Activated CD8-positive, alpha-beta T cell treated with anti-CD3 and anti-CD28 coated beads, Interleukin-2, amount 10 ng/mL, durations not matched to agents 7 days and 5 days (primary cell): ENCODE measurements at places on chromosomes 5 and 9. TPM values are rescaled to one million over a fixed set of nuclear protein-coding genes. Genes with fewer than 3 reads are reported as not detected.
A peak's percentile ranks its signal among the peaks of the same experiment; 100 is the strongest.

DNA sequence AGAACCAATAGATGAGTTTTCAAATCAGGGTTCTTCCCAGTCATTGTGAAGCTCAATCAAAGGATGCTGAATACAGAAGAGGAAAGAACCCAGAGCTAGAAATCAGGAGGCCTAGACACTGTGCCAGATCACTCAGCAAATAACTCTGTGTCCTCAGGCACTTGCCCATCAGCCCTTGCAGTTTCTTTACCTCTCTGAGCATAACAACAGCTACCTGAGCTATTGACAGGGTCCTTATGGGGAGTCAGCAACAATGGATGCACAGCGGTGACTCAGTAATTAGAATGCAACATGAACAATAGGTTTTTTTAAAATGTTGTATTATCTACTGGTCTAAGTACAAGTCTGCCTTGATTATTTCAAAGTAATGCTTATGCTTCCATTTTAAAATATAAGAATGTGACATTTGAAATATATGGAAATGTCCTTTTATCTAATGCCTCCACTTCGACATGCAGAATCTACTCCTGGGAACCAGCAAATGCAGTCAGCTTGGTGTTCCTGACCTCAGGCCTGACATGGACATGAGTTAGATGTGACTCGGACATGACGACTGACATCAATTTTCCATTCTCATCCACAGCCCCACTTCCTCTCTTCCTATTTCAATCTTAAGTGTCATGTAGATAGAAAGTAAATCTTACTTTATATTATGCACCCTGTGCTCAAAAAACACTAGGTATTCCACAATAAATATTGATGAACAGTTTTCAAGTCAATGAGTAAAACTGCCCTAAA lies 155.0 kb downstream of the TLE1 start:
- no peak overlapping the region for H3K4me3 ChIP-seq
- no peaks in the 10 kb centered on the region for H3K36me3 ChIP-seq
- no peaks in the 10 kb centered on the region for H3K27me3 ChIP-seq
- no peak overlapping the region for H3K27ac ChIP-seq

- H3K4me3 ChIP-seq = peak overlapping the region; percentile 73
- H3K4me1 ChIP-seq = peaks cover 85% of the 10 kb centered on the region
- peaks cover 45% of the 10 kb centered on the region for H3K36me3 ChIP-seq
Observed at GRCh38 chr5:131272724-131273123, 8.9 kb downstream of the CDC42SE2 start.

- H3K4me1 ChIP-seq = peaks cover 21% of the 10 kb centered on the region
- H3K36me3 ChIP-seq = peaks cover 51% of the 10 kb centered on the region
- no peaks in the 10 kb centered on the region for H3K27me3 ChIP-seq
Observed at GRCh38 chr5:91365498-91365897, 17.6 kb downstream of the ARRDC3 start.

DNA sequence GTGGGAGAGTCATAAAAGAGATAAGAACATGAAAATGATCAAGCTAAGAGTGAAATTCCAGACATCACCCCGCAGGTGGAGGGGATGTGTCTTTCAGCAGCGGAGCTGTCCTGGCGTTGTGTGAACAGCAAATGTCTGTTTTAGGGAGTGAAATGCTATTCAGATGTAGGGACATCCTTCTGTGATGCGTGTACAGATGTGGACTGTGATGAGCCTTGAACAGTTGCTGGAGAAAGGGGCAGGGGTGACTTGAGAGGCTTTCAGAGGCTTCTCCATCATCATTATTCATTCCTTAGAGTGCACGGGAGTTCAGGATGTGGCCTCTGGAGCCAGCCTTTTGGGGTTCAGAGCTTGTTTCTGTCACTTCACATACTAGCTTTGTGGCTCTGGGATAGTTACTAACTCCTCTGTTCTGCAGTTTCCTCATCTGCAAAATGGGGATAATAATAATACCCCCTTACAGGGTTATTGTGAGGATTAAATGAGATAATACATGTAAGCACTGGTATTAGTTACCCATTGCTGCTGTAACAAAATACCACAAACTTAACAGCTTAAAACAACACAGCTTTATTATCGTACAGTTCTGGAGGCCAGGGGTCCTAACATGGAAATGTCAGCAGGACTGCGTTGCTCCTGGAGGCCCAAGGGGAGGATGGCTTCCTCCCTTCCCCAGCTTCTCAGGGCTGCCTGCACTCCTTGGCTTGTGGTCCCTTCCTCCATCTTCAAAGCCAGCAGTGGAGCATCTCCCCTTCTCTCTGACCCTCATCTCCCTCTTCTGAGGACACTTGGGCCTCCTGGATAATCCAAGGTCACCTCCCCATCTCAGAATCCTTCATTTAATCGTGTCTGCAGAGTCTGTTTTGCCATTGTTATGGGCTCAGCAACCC lies 9.4 kb downstream of the TRAF1 start:
- H3K27ac ChIP-seq = peak overlapping the region; percentile 80
- H3K27me3 ChIP-seq = no peaks in the 10 kb centered on the region
- peaks cover 87% of the 10 kb centered on the region for H3K4me1 ChIP-seq
- DNase-seq = no peak
- H3K4me3 ChIP-seq = peak overlapping the region; percentile 34

DNA sequence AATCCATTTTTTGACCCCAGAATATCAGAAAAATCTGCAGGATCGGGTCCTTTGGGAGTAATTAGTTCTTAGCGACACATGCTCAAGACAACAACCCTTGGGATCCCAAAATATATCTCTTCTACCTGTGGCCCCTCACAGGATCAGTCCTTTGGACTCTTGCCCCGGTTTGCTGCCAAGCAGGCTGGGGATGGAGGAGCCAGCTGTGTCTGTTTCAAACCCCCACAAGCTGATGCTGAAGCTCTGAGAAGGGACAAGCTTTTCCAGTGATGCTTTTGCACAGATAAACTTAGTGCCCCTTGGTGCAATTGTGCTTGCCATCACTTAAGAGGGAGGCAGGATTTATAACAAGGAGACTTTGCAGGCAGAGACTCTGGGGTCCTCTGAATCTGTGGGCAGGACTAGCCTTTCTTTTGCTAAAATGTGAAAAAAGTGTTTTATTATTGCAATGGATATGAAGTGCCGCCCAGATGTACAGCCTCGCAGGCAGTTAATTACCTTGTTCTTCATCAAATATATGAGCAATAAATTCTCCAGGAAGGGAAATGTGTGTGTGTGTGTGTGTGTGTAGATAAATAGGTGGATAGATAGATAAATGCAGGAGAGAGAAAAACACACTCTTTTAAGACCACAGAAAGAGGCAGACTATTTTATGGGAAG lies 9.6 kb upstream of the LHX2 start:
- peaks cover 90% of the 10 kb centered on the region for H3K27me3 ChIP-seq
- H3K4me1 ChIP-seq = peaks cover 29% of the 10 kb centered on the region
- no peak overlapping the region for H3K27ac ChIP-seq
- no peak overlapping the region for H3K4me3 ChIP-seq
- no peaks in the 10 kb centered on the region for H3K36me3 ChIP-seq

DNA sequence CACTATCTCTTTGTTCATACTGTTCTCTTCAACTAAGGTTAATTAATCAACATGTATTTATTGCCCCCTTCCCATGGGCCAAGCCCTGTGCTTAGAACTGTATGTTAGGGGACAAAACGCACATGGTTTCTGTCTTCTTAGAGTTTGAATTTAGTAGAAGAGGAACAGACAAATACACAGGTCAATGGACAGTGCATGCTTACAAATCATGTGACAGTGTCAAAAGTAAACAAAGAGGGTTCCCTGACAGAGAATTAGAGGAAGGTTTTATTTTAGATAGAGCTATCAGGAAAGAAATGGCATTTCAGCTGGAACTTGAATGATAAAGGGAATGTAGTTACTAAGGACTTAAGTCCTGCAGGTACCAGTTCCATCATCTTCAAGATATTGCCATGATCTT lies 145.2 kb upstream of the CCDC152 start:
- no peak for DNase-seq
- H3K4me3 ChIP-seq = no peak overlapping the region
- H3K27ac ChIP-seq = no peak overlapping the region
- no peaks in the 10 kb centered on the region for H3K4me1 ChIP-seq
- H3K36me3 ChIP-seq = no peaks in the 10 kb centered on the region
- peaks cover 6% of the 10 kb centered on the region for H3K27me3 ChIP-seq

- H3K4me3 ChIP-seq = no peak overlapping the region
- no peaks in the 10 kb centered on the region for H3K36me3 ChIP-seq
- no peak for DNase-seq
- no peaks in the 10 kb centered on the region for H3K4me1 ChIP-seq
- H3K27ac ChIP-seq = no peak overlapping the region
Observed at GRCh38 chr9:26066237-26066636, 388.0 kb upstream of the TUSC1 start.

DNA sequence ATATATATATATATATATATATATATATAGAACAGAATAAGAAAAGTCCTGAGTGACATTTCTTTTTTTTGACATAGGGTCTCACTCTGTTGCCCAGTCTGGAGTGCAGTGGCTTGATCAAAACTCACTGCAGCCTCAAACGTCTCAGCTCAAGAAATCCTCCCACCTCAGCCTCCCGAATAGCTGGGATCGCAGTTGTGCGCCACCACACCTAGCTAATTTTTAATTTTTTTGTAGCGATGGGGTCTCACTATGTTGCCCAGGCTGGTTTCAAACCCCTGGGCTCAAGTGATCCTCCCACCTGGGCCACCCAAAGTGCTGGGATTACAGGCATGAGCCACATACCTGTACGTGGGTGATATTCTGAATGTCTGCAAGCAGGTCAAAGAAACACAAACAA lies 48.3 kb downstream of the SPRY4 start:
- no peaks in the 10 kb centered on the region for H3K4me1 ChIP-seq
- no peaks in the 10 kb centered on the region for H3K36me3 ChIP-seq
- H3K27me3 ChIP-seq = no peaks in the 10 kb centered on the region
- no peak for DNase-seq
- no peak overlapping the region for H3K27ac ChIP-seq

DNA sequence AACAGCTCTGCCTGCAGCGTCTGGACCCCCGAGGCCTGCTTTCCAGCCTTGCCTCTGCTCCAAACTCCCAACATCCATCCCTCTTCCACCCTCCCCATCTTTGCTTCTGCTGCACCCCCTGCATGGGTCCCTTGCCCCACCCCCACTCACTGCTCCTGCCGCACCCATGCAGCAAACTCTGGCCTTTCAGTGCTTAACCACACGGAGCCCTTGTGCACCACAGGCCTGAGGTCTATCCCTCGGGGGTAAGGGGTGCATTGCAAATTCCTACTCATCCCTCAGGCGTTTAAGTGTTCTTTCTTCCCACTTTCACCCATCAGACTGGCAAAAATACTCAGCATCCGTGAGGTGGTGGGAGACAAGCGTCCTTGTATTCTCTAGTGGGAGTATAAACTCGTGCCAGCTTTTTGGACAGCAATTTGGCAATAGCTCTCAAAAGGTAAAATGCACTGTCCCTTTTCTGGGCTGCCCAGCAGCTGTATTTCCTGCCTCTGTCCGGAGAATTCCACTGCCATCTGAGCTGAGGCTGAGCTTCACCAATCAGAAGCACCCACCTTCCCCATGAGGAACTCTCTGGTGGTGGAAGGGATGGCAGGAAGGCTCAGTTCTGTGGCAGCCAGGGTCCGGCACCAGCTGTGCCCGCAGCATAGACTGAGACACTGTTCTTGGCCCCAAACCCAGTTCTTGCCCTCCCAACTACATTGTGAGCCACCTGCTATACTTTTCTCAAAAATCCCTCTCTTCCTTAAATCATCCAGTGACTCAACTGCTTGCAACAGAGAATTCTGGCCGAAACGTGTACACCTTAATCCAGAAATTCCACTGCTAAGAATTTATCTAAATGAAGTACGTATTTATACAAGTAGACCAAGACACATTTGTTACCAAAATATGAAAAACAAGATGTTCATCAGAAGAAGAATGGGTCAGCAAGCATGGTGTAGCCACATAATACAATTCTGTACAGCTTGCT lies 15.0 kb downstream of the PSMB7 start:
- H3K4me1 ChIP-seq = peaks cover 20% of the 10 kb centered on the region
- peaks cover 34% of the 10 kb centered on the region for H3K36me3 ChIP-seq
- no peak for DNase-seq
- H3K27ac ChIP-seq = no peak overlapping the region

GRCh38 chr9:107740088-107740980 lies 250.8 kb upstream of the KLF4 start:
- no peaks in the 10 kb centered on the region for H3K36me3 ChIP-seq
- no peak overlapping the region for H3K4me3 ChIP-seq
- no peak overlapping the region for H3K27ac ChIP-seq
- no peaks in the 10 kb centered on the region for H3K27me3 ChIP-seq
- no peak for DNase-seq

GRCh38 chr5:116622375-116623050 lies 47.9 kb upstream of the SEMA6A start:
- H3K4me3 ChIP-seq = no peak overlapping the region
- no peaks in the 10 kb centered on the region for H3K36me3 ChIP-seq
- H3K27ac ChIP-seq = no peak overlapping the region
- no peaks in the 10 kb centered on the region for H3K27me3 ChIP-seq
- DNase-seq = no peak
- H3K4me1 ChIP-seq = no peaks in the 10 kb centered on the region

DNA sequence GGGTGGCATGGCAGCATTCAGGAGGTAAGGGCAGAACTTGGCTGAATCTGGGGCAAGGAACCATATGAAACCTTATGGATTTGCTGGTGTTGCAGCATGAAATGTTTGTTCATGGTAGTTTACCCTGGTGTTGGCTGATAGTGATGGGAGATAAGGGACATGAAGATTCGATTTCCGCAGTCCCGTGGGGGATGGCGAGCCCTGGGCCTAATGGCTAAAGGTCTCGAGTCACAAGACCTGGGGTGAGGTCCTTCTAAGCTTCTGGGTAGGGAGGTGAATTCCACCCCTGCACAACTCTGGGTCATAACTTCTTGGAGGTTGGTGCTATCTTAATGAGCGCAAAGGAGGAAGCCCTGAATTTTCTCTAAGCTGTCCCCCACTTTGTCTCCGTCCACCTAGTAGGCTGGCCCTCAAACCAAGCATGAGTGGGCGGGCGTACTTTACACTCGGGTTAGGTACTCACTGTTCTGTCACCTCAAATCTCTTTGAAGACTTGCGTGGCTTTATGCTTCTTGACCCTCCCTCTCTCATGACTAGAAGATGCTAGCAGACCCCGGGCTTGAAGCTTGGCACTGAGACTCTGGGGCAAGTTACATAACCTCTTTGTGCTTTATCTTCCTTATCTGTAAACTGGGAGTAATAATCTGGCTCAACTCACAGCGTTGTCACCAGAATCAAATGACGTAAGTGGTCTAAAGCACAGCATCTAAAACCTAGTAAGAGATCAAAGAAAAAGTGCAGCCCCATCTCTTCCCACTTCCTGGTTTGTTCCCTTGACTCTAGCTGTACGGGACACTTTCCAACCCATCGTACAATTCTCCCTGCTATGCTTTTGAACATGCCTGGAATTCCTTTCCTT lies 72.5 kb downstream of the BASP1 start:
- no peaks in the 10 kb centered on the region for H3K4me1 ChIP-seq
- no peak overlapping the region for H3K27ac ChIP-seq
- DNase-seq = no peak
- no peaks in the 10 kb centered on the region for H3K27me3 ChIP-seq
- no peak overlapping the region for H3K4me3 ChIP-seq

GRCh38 chr9:95947118-95947517 lies 71.6 kb downstream of the ERCC6L2 start:
- no peak overlapping the region for H3K27ac ChIP-seq
- no peak overlapping the region for H3K4me3 ChIP-seq
- DNase-seq = no peak
- H3K4me1 ChIP-seq = no peaks in the 10 kb centered on the region
- H3K27me3 ChIP-seq = no peaks in the 10 kb centered on the region

The JAKMIP2 gene
- total RNA-seq = 8.9 TPM

The IRX2 gene
- total RNA-seq = not detected

The AFAP1L1 gene
- not detected for total RNA-seq

The SV2C gene
- total RNA-seq = 0.03 TPM

The ARL14EPL gene
- not detected for total RNA-seq

The TOPORS gene
- 11.9 TPM for total RNA-seq

The NRG2 gene
- not detected for total RNA-seq
